ENCODE measurements at places on chromosomes 12 and 14.
A peak's percentile ranks its signal among the peaks of the same experiment; 100 is the strongest.

DNA sequence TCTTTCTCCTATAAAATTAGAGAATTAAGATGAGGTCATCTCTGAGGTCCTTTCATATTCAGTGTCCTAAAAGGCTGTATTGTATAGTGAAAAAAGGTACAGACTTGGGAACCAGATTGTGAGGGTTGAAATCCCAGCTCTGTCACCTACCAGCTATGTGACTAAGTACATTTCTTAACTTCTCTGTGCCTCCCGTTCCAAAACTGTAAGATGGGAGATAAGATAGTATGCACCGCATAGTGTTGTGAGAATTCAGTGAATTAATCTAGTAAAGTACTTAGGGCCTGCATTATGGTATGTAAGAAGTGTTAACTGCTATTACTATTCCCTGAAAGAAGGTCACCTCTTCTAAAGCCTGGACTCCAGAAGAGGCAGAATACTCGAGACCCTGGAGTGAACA lies 60.6 kb downstream of the GNG2 start:
- DNase-seq, result no peak

DNA sequence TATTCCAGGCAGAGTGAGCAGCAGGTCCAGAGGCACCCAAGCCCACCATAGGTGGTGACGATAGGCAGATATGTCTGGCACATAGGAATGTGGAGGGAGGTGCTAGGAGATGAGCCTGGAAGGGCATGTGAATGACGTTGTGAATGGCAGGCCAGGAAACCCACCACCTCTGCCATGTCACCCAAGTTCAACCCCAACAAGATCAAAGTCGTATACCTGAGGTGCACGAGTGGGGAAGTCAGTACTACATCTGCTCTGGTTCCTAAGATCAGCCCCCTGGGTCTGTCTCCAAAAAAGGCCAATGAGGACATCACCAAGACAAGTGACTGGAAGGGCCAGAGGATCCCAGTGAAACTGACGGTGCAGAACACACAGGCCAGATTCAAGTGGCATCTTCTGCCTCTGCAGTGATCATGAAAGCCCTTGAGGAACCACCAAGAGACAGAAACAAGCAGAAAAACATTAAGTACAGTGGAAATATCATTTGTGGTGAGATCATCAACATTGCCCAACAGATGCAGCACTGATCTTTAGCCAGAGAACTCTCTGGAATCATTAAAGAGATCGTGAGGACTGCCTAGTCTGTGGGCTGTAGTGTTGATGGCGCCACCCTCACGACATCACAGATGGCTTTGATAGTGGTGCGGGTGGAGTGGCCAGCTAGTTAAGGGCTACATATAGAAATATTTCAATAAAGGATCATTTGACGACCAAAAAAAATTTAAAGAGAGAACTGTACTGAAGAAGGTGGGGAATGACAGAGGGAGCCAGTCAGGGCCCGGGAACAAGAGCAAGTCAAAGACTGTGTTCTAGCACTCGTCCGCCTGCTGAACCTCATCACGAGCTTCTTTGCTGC lies 99.7 kb downstream of the ZFP36L1 start:
- no peak for DNase-seq

- no peak for DNase-seq
Observed at GRCh38 chr12:22990501-22990900, 365.5 kb downstream of the ETNK1 start.

DNA sequence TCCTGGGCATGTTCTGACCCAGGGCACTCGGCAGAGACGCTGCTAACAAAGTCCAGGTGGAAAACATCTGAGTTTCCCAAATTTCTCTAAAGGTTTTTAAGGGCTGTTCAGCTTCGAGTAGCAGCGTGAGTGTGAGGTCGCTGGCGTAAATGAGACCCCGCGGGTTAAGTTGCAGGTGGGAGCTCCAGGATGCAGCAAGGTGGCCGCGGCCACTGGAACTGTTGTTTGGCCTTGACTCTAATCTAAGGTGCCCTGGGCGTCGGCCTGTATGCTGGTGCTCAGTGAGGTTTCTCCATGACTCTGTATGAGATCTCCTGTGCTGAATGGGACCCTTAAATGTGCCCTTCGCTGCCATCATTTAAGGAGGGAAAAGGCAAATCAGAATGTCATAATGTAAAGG lies 50.7 kb downstream of the ELK3 start:
- no peak for DNase-seq

GRCh38 chr14:104723651-104724406 lies at the start of gene ADSS1:
ADSS1 (plus strand) TSS chr14:104724229; CDS start chr14:104724271, 42 bp downstream.
- peak; percentile 29 for DNase-seq

GRCh38 chr14:100404419-100404818 lies 81.3 kb downstream of the SLC25A47 start:
- DNase-seq, result no peak

GRCh38 chr12:57869298-57869926 lies 22.9 kb upstream of the CTDSP2 start:
- no peak for DNase-seq

DNA sequence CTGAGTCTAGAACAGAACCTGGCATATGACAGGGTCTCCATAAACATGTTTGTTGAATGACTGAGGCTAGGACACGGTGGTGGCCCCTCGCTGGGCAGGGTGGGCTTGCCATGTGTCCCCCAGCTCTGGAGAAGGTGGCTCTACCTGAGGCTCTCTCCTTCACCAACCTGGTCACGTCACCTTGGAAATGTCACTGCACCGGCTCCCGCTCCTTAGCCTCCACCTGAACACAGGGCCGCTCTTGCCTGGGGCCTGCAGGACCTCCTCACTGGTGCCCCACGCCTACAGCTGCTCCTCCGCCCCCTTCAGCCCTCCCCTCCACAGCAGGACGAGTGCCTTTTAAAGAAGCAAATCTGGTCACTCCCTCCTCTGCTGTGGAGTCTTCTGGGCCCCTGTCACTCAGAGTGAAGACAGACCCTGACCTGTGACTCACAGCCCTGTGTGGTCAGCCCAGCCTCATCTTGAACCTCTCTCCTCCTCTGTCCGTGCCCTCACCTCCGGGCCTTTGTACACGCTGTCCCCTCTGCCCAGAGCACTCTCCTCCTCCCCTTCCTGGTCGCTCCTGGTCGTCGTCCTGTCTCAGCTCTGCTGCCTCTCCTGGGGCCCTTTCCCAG lies 81.0 kb downstream of the ADGRD1 start:
- DNase-seq, result no peak

DNA sequence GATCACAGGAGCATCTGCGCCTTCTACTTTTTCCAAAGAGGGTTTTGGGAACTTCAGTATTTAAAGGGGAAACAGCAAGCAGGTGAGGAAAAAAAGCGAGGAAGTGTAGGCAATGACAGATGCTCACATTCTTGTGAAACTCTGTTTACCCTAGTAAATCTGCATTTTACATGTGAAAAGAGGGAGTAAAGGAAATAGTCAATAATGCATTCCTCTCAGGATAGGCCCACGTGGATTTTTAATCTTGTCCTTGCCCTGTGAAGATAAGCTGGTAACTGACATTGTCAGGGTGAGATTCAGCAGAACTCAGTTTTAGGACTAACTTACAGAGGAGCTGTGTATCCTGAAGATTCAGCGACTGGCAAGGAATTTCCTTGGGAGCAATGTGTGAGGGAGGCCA lies 1119.2 kb upstream of the TMEM132C start:
- DNase-seq, result no peak

- DNase-seq, result no peak
Observed at GRCh38 chr14:88437658-88438057, 52.2 kb downstream of the SPATA7 start.

DNA sequence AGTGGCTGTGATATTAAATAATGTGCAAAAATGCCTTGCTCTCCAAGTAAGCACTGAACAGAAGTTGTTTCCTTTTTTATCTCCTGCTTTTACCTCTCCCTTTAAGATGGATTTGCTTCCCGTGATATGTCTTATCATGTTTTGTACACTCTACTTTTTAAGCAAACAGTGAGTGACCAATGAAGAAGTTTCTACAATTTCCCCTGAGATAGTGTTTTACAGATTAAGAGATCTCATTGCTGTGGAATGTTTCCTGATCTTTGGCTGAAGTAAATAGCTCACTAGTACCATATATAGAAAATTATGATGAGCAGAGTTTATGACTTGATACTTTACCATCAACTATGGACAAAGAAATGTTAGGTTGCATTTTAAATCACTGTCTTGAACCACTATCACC lies 184.8 kb upstream of the PDE3A start:
- DNase-seq, result no peak

DNA sequence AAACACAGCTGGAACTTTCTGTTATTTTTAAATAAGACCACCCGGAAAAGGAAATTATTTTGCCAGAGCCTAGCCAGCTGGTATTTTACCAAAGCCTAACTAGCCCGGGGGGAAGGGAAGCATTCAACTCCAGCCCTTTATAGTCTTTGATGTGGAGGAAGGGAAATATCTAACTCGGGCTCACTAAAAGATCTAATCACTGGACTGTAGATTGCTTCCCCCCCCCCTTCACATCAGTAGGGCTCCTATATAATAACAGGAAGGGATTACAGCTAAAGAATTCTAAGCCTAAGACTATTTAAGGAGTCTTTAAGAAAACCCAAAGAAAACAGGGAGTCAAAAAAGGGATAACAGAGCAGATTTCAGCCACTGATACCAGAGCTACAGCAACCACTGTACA lies 431.1 kb downstream of the KCNH5 start:
- no peak for DNase-seq

GRCh38 chr14:70776197-70776596 lies 33.1 kb downstream of the MAP3K9 start:
- DNase-seq, result no peak

DNA sequence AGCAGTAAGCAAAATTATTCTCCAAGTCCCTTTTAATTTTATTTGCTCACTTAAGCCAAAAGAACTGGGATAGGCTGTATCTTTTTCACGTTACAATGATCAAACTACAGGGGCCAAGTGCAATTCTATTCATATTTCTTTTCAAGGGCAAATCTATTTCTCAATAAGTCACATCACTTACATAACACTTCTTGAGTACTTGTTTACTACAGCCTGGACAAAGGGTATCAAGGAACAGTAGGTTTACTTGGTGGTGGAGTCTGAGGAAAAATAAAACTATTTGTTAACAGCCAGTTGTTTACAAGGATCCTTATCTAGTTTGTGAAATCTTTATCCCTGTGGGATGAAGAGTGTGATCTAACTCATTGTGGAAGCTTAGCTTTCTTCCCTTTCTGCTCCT lies 72.1 kb downstream of the PDE3A start:
- DNase-seq, result no peak

DNA sequence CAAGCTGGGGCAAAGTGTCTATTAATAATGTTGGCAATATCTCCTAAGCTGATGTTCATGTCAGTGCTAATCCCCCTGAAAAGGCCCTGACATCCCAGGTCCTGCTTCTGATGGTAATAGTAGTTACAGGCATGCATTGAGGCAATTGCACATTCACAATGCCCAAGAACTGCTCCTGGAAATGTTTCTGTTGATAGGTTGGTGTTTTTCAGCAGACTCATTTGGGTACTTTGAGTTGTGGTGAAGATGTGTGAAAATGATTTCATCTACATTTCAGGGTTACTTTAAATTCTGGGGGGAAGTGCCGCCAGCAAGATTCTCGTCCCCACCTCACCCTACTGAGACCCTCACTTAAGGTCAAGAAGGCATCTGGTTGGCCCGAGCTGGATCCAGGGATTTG lies 92.9 kb downstream of the BBS10 start:
- no peak for DNase-seq

- DNase-seq, result no peak
Observed at GRCh38 chr12:122990961-122991622, 10.6 kb downstream of the ARL6IP4 start.

DNA sequence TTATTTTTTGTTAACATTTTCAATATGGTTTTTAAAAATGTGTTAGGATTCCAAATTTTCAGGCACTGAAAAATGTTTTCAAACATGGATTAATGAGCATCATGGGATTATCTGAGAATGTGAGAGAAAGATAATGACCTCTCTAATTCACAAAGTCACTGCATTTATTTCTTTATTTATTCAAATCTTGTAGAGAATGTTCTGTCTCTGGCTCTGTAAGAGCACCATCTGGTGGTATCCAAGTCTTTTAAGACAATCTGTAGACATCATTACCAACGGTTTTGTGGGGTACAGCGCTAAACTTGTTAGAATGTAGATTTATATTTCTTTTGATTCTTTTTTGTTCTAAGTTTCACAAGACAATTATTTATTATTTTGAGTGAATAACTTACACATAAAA lies 956.0 kb upstream of the NOVA1 start:
- DNase-seq, result no peak

DNA sequence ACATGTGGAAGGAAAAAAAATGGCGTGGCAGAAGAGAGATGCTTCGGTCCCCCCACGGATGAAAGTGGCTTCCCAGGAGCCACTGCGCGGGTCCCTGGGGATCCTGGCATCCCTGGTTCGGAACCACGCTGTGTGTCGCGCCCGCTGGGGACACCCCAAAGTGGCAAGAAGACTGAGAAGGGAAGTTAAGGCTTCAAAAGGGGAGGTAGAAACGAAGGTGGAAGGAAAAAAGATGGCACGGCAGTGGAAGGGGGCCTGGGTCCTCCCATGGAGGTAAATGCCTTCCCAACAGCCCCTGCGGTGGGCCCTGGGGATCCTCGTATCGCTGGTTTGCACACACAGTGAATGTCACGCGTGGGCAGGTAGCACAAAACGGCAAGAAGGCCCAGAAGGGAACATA lies 281.7 kb downstream of the ALG10 start:
- DNase-seq, result no peak

DNA sequence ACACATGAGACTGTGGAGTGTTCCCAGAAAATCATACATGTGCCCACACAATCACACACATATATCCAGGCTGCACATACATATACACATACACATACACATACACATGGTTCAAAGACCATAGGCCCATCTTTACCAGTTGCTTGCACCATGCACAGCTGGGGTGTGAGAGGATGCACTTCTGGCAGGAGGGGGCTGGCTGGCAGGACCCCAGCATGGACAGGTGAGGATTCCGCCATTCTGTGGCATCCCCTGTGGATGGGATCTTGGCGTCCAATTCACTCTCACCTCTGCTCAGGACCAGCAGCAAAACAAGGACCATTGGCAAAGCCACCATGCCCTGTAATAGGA lies 7.0 kb downstream of the ITGB7 start:
- DNase-seq, result no peak

- no peak for DNase-seq
Observed at GRCh38 chr12:64383675-64384074, 6.9 kb downstream of the C12orf56 start.

DNA sequence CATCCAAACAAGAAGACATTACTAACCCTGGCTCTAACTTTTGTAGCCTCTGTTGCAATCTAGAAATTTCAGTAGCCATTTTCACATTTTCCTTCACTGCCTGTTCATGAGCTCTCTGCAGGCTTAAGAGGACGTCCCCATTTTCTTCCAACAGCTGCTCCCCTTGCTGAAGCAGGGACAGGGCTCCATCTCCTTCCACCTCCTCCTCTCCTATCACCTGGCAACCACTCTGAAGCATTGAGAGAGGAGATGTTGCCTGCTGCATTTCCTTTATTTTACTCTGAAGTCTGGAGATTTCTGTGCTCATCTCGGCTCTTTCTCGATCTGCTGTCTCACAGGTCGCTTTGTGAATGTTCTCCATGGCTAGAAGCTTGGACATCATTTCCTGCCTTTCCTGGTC lies 73.3 kb downstream of the NIN start:
- no peak for DNase-seq

DNA sequence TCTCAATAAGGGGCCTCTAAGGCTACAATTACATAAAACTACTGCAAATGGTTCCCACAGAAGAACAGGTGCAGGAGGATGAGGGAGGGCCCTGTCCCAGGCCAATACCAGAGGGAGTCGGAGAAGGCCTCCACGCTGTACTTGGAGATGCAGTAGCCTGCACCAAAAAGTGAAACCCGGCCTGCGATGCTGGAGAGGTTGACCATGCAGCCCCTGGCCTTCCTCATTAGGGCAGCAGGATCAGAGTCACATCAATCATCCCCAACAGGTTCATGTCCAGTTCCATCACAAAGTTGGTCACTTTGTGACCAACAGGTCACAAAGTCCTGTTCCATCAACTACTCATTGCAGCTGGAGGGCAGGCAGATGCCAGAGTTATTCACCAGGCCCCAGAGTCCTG lies 23.0 kb downstream of the ZBTB39 start:
- no peak for DNase-seq

Measured in GDM1 (cell line).